ENCODE measurements at places on chromosomes 1 and 21.

GRCh38 chr1:29271724-29272123 is 35.4 kb downstream of the PTPRU start:
- DNase-seq: no peak

GRCh38 chr1:23619299-23620188 is 60.2 kb upstream of the ID3 start:
- peak; percentile 97 for DNase-seq

DNA sequence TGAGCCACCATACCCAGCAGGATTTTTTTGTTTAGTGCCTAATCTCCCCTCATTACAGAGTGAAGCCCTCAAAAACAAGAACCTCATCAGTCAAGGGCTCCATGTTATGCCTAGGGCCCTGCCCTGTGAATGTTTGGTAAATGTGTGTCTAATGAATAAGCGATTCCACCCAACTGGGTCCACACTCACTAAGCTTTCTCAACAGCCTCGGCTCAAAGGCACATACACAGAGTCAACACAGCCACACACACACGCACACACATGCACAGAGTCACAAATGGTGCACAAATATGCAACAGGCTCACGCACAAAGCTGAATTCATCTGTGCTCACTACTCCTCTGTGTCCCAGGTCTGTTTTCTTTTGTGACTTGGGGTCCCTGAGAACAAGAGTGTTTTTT is 11.7 kb upstream of the SYNC start:
- peak; percentile 26 for DNase-seq

DNA sequence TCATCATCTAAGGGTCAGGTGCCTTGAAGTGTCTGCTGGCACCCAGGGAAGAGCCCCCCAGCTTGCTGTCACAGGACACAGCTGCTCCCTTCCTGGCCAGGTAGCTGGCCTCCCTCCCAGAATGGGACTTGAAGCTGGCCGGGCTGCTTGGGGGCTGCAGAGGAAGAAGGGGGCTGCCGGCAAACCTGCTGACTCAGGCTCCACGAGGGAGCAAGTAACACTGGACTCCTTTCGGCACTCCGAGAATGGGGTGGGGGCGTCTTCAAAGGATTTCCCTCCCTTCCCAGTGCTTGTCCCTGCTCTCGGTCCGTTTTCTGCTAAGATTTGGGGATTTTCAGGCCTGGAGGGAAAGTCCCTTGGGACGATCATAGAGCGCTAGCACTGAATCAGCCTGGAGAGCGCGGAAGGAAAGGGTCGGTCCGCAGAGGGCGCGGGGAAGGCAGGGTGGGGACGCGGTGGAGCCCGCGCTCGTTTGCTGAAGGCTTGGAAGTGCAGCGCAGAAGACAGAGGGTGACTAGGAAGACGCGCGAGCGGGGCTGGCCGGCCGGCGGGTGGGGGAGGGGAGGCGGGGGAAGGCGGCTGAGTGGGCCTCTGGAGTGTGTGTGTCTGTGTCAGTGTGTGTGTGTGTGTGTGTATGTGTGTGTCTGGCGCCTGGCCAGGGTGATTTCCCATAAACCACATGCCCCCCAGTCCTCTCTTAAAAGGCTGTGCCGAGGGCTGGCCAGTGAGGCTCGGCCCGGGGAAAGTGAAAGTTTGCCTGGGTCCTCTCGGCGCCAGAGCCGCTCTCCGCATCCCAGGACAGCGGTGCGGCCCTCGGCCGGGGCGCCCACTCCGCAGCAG is at the start of gene CSF1:
Gene CSF1, plus strand, starts transcription at position 727 of the 840 bp plus-strand sequence. CDS start 175 bp downstream, outside the sequence.
- DNase-seq: peak; percentile 82

DNA sequence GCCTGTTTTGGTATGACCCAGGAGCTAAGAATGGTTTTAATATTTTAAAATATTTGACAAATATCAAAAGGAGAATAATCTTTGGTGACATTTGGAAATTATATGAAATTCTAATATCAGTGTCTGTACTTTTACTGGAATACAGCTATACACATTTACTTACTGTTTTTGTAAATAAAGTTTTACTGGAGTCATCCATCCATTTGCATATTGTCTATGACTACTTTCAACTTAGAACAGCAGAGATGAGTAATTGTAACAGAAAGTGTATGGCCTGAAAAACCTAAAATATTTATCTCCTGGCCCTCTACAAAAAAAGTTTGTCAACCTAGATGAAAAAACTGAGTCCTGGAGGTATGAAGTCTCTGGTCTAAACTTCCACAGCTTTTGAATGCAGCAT is 5.8 kb upstream of the MAP3K7CL start:
- DNase-seq: no peak

DNA sequence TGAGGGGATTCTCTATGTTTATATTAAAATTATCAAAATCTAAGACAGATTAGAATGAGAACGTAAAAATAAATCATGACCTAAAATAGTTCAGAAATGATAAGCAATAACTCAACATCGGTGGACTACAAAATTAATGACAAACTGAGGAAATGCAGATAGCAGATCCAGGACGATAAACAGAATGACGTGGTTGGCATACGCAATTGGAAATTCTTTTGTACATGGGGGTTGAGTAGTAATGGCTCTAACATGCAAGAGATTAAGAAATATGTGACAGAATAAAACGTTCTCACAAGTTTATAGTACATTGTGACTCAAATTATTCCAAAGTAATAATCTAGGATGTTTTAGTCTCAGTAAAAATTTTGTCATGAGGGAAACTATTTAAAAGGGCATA is 575.2 kb upstream of the BRINP3 start:
- DNase-seq: no peak

DNA sequence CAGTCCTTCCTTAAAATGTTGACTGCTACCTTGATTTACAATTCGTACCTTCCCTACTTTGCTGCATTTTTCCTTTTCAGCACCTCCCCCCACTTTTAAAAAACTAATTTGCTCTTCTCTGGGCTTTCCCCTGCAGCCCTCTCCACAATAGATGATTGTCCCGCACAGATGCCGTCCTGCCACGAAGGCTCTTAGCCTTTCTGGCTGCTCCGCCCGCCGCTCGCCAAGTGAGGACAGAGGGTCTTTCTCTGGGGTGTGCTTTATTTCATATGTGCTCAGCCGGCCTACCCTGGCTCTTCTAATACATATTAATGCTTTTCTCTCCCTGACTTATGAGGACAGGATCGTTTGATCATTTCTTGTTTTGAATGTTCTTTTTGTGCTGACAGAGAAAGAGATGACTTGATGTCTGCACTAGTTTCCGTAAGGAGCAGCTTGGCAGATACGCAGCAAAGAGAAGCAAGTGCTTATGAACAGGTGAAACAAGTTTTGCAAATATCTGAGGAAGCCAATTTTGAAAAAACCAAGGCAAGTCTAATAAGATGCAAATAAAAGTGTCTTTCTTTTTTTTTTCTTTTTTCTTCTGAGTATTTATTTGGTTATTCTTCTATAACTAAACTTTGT is 60.6 kb downstream of the SDCCAG8 start:
- no peak for DNase-seq

- DNase-seq: no peak
Measured at GRCh38 chr1:221794935-221795334, 53.0 kb upstream of the DUSP10 start.

- DNase-seq: peak; percentile 7
Measured at GRCh38 chr21:15062606-15062965, 2.2 kb downstream of the NRIP1 start.

GRCh38 chr1:26190373-26190987 is at the start of gene CATSPER4:
CATSPER4 (plus strand) TSS chr1:26190602; CDS start chr1:26190628, 26 bp downstream.
- DNase-seq: peak; percentile 64
